ENCODE measurements at places on chromosomes 11 and 22. TPM values are rescaled to one million over a fixed set of nuclear protein-coding genes. Genes with fewer than 3 reads are reported as not detected.

Gene DNAJB7
- 0.97 TPM for polyA plus RNA-seq

Gene MMP12
- polyA plus RNA-seq, result 0.09 TPM

Gene ABCC8
- polyA plus RNA-seq, result 33.2 TPM

Gene C11orf21
- 0.39 TPM for polyA plus RNA-seq

Data from spinal cord (tissue), 10 donors.